ENCODE measurements at places on chromosomes 2 and 18.

DNA sequence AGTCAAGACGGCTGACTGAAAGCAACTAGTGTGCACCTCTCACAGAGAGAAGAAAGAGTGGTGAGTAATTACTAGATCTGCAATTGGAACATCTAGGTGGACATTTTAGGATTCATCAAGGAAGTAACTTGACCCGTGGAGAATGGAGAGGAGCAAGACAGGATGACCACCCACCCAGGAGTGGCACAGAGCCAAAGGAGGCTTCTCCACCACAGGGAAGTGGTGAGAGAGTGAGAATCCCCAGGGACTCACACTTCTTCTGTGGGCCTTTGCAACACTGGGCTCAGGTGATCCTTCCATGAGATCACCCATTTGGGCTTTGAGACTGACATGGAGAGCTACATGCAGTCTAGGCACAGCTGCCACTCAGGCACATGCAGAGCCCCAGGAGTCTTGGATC, 132.8 kb upstream of the GALNT5 start:
- DNase-seq = no peak

GRCh38 chr2:70233926-70234325, 14.5 kb downstream of the TIA1 start:
- no peak for DNase-seq

- DNase-seq = no peak
Measured at GRCh38 chr2:239735131-239735828, 289.9 kb downstream of the NDUFA10 start.

- peak; percentile 58 for DNase-seq
Measured at GRCh38 chr18:62249478-62250097, 62.5 kb downstream of the RELCH start.

- peak; percentile 66 for DNase-seq
Measured at GRCh38 chr2:86807468-86808275, 17.0 kb upstream of the CD8A start.

GRCh38 chr2:75964646-75965045, 253.9 kb upstream of the GCFC2 start:
- no peak for DNase-seq

GRCh38 chr18:3665780-3666525, 216.0 kb downstream of the TGIF1 start:
- peak; percentile 35 for DNase-seq

DNA sequence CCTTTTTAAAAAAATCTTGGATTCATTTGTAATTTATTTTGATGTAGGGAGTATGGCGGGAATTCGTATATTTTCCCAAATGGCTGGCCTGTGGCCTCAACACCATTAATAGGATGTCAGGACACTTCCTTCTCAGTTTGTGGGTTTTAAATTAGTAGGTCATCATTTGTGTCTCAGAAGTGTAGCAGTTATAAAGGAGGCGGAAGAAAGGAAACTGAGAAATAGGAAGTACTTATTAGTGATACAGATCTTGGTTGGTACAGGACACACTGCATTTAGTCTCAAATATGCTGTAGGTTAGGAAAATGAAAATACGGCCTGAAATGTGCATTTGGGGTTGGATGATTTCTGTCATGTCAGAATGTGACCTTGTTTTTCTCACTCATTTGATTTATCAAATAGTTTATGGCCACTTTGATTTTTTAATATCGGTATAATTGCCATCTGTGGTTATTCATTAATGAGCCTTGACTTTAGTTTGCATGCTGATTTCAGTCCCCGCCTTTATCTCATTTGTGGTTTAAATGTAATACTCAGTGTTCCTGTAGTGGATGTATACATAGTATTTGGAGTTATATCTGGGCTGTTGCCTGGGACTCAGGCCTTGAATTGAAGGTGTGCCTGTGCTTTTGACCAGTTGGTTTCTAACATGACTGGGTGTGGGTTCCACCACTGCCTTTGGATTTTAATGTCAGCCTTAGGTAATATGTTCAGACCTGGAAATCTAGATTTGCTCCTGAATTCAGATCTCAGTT, 31.4 kb downstream of the ZCCHC2 start:
- no peak for DNase-seq

DNA sequence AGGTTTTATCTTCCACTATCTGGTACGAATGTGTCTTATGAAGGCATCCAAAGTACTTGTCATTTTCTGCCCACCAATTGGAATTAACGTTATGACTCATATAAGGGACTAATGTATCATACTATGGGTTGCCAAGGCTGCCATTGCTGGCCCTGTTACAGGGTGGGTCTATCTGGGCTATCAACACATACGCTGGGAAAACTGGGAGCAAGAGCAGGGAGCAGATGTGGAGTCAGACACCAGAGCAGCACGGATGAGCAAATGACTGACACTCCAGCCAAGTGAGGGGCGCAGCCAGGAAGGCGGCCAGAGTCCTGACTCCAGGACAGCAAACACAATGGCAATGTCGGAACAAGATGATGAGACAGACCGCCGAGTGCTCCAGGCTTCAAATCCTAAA, 145.9 kb downstream of the COPS8 start:
- no peak for DNase-seq

DNA sequence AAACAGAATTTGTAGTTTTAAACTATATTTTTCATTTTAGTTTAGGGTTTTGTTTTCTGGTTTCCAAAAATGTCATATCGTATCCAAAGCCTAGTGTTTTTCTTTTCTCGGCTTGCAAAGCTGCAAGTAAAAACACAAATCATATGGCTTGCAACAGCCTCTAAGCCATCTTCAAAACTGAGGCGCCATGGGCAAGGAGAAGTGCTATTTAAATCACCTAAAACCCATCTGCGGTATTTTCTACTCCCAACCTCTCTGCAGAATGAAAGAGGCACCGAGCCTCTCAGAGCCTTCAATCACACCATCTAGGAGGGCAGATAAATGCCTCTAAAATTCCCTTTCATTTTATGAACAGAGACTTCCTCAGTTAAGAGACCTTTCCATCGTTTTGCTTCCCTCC, 25.2 kb downstream of the FECH start:
- DNase-seq = no peak

- DNase-seq = no peak
Measured at GRCh38 chr18:31943878-31944816, 1.2 kb upstream of the TRAPPC8 start.

- no peak for DNase-seq
Measured at GRCh38 chr2:174172802-174173355, 75.5 kb downstream of the OLA1 start.

DNA sequence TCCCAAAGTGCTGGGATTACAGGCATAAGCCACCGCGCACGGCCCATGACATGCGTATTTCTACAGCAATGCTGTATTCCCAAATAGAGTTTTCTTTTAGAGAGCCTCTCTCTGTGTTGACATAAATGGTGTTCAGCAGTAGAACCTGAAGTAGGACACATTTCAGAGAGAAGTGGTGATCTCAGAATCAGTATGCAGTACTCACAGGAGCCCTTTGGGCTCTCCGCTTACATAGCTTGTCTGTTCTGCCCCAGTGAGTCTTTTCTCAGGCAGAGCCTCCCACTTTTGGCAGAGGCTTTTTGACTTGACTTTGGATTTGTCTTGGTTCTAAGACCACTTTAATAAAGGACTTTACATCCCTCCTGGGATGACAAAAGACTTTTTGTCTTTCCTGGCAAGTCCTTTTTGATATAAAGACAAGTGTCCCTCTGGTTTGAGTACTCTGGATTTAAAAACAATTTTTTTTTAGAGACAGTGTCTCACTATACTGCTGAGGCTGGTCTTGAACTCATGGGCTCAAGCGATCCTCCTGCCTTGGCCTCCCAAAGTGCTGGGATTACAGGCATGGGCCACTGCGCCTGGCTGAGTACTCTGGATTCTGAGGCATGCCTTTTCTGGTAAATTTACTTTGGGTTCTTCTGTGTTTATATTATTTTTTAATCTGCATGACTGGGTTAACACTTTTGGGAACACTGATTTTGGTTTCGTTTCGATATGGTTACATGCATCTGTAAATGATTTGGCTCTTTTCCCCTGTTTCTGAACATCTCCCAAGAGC, 113.3 kb downstream of the SMAD2 start:
- no peak for DNase-seq

GRCh38 chr2:58803192-58803591, 562.1 kb upstream of the FANCL start:
- DNase-seq = no peak

GRCh38 chr2:193679847-193680246, 1485.1 kb upstream of the TMEFF2 start:
- no peak for DNase-seq

DNA sequence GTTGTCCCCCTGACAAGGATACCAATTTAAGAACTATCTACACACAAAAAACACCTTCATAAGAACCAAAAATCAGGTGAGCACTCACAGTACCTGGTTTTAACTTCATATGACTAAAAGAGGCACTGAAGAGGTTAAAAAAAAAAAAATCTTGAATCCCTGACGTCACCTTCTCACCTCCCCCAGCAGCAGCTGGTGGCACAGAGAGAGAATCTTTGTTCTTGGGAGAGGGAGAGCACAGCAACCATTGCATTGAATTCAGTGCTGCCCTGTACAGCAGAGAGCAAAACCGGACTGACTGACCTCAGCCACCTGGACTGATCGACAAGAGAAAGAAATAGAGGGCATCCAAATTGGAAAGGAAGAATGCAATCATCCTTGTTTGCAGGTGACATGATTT, 566.0 kb downstream of the TMX3 start:
- DNase-seq = no peak

GRCh38 chr18:57629422-57629821, 7.8 kb upstream of the NARS1 start:
- no peak for DNase-seq

Data from stimulated activated CD8-positive, alpha-beta memory T cell treated with anti-CD3 and anti-CD28 coated beads, Interleukin-4, amount 100 ng/mL, for 24 hours (primary cell).